Spinal cord (tissue), 10 donors: ENCODE measurements at places on chromosomes 5 and 9. TPM values are rescaled to one million over a fixed set of nuclear protein-coding genes. Genes with fewer than 3 reads are reported as not detected.

- DNase-seq = no peak
- no peaks in the 10 kb centered on the region for H3K36me3 ChIP-seq
- peaks cover 5% of the 10 kb centered on the region for H3K4me1 ChIP-seq
- no peak overlapping the region for H3K4me3 ChIP-seq
These were observed 2.8 kb downstream of the NIPSNAP3A start for GRCh38 chr9:104750185-104750767.

- DNase-seq = no peak
- H3K27ac ChIP-seq = peak overlapping the region; percentile 26
- no peaks in the 10 kb centered on the region for H3K27me3 ChIP-seq
- no peaks in the 10 kb centered on the region for H3K36me3 ChIP-seq
These were observed 71.9 kb downstream of the ACTL7B start for GRCh38 chr9:108783731-108784495.

NUTM2G gene
- not detected for total RNA-seq

- no peak overlapping the region for H3K4me3 ChIP-seq
- H3K27me3 ChIP-seq = no peaks in the 10 kb centered on the region
- H3K36me3 ChIP-seq = no peaks in the 10 kb centered on the region
- H3K4me1 ChIP-seq = no peaks in the 10 kb centered on the region
- DNase-seq = no peak
- no peak overlapping the region for H3K27ac ChIP-seq
These were observed 2.5 kb downstream of the IL7R start for GRCh38 chr5:35859101-35859661.

AGPAT2 gene
- 14.3 TPM for total RNA-seq

PNPLA7 gene
- total RNA-seq = 2.2 TPM

GRCh38 chr5:101429241-101429640 is 526.2 kb upstream of the ST8SIA4 start:
- DNase-seq = no peak
- no peak overlapping the region for H3K4me3 ChIP-seq
